ENCODE measurements at places on chromosomes 1 and 21.

GRCh38 chr1:92989936-92990583 is 28.8 kb upstream of the DIPK1A start:
- DNase-seq: no peak

DNA sequence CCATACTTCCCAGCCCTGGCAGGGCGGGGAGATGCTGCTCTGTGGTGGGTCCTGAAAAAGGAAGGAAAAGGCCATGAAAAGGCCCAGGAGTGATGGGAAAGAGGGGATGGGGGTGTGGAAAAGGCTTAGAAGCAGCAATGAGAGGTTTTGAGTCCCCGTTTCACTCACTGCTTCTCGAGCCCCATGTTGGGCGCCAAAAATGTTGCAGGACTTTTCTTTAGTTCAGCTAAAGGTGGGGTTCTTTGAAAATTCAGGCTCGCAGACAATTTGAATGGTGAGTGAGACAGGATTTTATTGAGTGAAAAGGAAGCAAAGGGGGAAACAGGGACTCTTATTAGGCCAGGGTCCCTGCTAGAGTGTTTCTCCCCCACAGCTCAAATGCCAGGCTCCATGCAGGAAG is 93.1 kb downstream of the MRPS6 start:
- no peak for DNase-seq

DNA sequence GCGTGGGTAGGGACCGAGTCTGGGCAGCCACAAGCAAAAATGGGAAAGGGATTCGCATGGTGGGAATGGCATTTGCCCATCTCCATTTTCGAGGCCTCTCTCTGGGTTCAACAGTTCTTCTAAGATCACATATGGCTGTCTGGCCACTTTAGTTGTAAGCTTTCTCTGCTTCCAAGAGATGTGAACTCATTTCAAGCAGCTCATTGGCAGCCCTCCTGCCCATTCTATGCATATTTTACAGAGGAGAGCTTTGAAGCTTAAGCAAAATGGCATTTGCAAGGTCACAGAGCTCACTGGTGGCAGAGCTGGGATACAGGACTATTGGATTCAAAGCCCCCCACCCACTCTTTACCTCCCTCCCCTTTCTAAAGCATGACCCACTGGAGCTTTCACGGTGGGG is 93.7 kb downstream of the HHIPL2 start:
- DNase-seq: no peak

GRCh38 chr1:81290326-81290725 is 510.4 kb upstream of the ADGRL2 start:
- DNase-seq: no peak

- DNase-seq: no peak
Measured at GRCh38 chr1:24693827-24694379, 50.8 kb downstream of the SRRM1 start.

DNA sequence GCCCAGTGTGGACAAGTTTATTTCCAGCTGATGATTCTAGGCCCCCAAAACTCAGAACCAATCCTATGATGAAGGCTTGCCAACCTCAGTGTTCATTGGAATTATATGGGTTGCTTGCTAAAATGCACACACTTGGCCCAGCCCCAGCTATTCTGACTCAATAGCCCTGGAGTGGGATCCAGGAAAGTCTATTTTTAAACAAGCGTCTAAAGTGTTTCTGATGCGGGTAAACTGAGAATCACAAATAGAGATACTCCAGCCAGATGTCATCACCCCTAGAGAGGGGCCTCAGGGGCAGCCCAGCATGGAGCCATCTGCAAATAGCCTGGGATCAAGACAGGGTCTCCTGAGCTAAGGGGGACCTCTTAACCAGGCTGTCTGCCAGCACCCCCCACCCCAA is 46.0 kb downstream of the PKP1 start:
- DNase-seq: no peak

DNA sequence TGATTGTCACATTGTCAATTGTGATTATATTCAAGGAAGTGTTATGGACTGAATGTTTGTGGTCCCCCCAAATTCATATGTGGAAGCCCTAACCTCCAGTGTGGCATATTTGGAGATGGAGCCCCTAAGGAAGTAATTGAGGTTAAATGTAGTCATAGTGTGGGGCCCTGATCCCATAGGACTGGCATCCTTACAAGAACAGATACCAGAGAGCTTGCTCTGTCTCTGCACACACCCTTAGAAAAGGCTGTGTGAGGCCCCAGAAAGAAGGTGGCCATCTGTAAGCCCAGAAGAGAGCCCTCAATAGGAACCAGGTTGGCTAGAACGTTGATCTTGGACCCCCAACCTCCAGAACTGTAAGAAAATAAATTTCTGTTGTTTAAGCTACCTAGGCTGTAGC is 28.1 kb downstream of the VANGL1 start:
- DNase-seq: no peak

GRCh38 chr1:246350745-246351144 is 156.3 kb downstream of the SMYD3 start:
- no peak for DNase-seq

GRCh38 chr1:75954586-75954985 is 22.4 kb upstream of the ASB17 start:
- DNase-seq: no peak

GRCh38 chr1:72601035-72601674 is 318.8 kb upstream of the NEGR1 start:
- no peak for DNase-seq

DNA sequence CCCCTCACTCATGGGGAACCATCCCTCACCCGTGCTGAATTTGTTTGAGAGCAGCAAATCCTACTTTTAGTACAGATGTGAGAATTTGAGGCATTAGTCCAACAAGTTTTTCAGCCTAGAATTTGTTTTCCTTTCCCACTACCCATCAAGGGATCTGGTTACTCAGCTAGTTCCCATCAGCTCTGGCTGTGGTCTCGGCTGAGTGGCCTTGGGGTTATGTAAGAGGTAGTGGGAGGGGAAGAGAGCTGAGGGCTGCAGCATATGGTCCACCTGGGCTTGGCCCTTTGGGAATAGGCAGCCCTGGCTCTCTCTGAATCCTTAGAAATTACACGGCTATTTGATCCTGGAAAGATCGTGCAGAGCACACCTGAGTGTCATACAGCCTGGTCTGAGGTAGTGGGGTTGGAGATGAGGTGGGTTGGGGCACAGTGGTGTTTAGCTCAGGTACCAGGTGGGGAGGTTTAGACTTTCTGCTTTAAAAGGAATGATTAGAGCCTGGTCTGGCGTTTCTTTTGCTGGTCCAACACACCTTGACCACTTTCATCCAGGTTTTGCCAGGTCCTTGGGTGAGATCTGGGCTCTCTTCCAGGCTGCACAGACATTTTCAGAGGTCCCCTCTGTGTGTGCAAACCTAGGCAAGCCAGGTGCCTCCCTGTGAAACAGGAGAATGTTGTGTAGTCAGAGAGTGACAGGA is 4.2 kb downstream of the GSTM4 start:
- no peak for DNase-seq

GRCh38 chr21:44949779-44950198 is 10.0 kb downstream of the SLX9 start:
- peak; percentile 52 for DNase-seq

GRCh38 chr1:3750741-3751140 is 1.5 kb upstream of the CCDC27 start:
- no peak for DNase-seq

DNA sequence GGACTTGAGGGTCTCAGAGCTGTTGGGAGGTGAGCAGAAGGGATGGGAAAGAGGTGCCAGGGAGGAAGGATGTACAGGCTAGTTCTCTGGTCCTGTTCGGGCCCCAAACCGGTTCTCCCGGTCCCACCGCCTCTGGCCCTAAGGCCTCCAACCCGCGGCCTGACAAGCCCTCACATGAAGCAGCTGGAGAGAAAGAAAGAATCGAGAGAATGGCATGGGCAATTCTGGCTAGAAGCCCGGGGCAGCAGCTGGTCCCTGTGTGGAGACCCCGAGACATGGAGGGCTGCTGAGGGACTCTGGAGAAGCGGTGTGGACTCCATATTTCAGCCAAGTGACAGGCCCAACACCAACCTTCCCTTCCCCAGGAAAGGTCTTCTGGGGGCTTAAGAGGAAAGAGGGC is 730 bp downstream of the CDC42SE1 start:
- DNase-seq: no peak

- DNase-seq: no peak
Measured at GRCh38 chr1:183443466-183443865, 25.3 kb upstream of the NMNAT2 start.

DNA sequence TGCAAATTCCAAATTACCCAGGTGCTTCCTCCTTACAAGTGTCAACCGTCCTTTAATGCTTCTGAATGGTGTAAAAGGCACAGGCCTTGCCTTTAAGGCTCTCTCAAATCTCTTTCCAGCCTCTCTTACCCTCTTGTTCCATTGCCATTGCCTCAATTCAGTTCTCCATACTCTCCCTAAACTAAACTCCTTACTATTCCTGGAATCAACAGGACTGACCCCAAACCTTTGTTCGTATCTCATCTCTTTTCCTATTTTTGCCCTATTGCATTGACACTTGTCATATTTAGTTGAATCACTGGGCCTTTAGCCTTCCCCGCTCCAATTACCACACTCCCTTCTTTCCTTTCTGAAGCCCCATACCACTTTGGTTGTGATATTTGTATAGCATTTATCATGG is 3.9 kb upstream of the CD55 start:
- DNase-seq: no peak

GRCh38 chr1:200121421-200121820 is 93.9 kb downstream of the NR5A2 start:
- DNase-seq: no peak

GRCh38 chr1:76807543-76808260 is 59.6 kb upstream of the ST6GALNAC5 start:
- DNase-seq: no peak

GRCh38 chr1:220113136-220113695 is 19.3 kb downstream of the IARS2 start:
- no peak for DNase-seq

DNA sequence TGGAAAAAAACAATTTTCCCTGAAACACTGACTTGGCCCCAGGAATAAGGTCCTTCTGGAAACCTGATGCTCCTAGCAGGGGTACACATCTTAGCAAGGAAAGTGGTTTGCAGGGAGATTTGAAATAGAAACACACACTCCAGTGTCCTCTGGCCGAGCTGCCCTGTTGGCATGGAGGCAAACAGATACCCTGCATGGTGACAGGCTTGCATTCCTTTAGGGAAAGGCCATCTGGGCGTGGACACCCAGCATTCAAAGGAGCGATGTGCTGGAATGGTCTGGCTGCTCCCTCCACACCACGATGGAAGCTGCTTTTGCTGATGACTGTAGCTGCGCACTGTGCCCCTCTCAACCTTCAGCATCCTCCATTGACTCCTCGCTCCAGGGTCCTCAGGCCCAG is 41.5 kb upstream of the BCAR3 start:
- no peak for DNase-seq

- DNase-seq: no peak
Measured at GRCh38 chr21:14523234-14523633, 22.9 kb downstream of the SAMSN1 start.

DNA sequence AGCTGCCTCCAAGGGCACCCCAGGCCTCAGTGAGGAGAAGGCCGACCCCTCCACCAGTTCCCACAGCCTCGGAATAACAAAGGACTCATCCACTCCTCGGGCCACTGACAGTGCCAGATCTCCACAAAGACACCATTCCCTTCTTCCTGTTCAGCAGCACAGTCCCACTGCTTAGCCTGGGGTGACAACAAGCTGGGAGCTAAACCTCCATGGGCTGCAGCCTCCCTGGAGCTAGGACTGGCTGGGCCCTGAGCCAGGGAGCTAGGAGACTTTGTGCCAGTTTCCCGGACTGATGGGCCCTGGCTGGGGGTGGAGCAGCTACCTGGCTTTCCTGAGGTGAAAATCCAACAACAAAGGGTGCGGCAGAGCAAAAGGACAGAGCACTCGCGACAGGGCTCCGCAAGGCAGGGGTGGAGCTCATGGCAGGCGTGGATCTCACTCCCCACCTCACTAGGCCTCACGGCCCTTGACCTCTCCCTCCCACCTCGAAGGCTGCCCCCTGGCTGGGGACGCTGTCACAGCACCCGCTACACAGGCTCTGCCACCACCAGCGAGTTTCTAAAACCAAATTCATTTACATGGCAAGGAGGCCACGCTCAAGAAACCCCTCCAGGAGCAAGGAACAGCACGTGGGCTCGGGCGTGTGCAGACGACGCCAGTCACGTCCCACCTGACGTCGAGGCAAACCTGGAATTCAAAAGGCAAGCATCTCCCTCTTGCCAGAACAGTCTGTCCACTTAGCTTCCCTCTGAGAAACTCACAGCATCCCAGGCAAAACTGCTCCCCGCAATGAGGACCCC is 13.8 kb downstream of the SLC35E2B start:
- DNase-seq: peak; percentile 35

- no peak for DNase-seq
Measured at GRCh38 chr1:10916991-10917390, 95.5 kb upstream of the TARDBP start.

GRCh38 chr1:93699503-93700168 is 18.0 kb upstream of the BCAR3 start:
- DNase-seq: no peak

DNA sequence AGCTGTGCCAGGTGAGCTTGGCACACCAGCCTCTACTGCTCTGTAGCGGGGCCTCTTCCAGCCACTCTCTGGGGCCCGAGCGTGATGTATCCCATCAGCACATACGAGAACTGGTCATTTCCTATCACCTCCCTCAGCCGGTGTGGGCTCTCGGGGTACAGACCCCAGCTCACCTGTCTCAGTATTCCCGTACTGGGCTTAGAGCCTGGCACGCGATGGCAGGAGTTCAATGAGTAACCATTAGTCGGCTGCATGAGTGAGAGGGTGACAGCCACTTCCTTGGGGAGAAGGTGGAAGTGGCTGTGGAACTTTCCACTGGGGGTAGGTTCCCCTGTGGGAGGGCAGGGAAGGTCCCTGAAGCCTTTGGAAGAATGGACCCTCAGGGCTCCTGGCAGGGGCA is 46.1 kb downstream of the ECE1 start:
- no peak for DNase-seq

DNA sequence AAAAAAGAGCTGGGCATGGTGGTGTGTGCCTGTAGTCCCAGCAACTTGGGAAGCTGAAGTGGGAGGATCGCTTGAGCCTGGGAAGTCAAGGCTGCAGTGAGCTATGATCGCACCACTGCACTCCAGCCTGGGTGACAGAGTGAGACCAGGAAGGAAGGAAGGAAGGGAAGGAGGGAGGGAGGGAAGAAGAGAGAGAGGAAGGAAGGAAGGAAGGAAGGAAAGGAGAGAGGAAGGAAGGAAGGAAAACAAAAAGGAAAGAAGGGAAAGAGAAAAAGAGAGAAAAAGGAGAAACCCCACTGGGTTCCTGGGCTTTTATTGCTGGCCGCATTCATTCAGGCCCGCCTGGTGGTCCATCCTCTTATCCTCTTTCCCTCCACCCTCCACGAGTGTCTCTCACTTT is 9.8 kb downstream of the SLC2A7 start:
- DNase-seq: no peak

DNA sequence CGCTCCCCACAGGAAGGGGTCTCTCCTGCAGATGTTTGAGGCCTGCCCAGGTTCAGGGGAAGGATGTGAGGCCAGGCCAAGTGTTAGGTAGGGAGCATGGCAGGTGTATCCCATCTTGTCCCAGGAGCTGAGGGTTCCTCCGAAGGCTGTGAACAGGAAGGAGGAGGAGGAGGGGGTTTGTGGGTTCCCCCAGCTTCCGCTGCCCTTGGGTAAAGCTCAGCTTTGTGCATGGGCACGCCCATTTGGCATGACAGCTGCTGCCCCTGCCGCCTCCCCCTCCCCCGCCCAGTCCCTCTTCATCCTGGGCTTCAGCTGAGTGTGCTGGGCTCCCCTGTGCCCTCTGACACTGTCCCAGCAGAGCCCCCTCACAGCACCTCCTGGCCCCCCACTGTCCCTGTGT is 25.5 kb downstream of the TNFRSF8 start:
- DNase-seq: no peak

Data from stimulated activated CD4-positive, alpha-beta T cell treated with anti-CD3 and anti-CD28 coated beads, Interleukin-1b, Interleukin-23, amount 100 ng/mL, for 1 hour (primary cell).